Dermis blood vessel endothelial cell (primary cell): ENCODE measurements at places on chromosomes 7 and 10.

- DNase-seq: no peak
These were observed 96.4 kb downstream of the OSBPL3 start for GRCh38 chr7:24883622-24884013.

DNA sequence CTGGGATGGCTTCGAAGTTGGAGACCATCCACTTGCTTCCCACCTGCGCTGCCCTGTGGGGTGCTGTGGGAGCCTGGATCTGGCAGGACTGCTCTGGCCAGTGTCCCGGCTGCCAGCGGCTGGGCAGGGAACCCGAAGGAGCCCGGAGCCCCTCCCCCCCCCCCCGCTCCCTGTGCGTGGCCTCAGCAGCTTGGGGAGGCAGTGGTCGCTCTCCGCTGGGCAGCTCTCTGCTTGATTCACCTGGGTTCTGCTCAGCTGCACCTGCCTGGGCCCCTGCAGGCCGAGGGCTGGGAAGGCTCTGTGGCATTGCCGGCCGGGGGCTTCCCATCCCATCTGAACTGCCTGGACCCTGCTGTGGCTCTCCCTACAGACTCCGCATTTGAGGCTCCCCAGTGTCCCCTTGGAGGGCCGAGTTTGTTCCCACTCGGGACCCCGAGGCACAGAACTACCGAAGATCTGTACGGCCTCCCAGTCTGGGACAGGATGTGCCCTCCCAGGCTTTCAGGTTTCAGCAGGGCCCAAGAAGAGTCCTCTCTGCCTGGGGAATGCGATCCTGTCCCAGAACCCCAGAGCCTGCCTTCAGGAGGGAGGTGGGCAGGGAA, 525.1 kb downstream of the TCERG1L start:
- DNase-seq: no peak

- peak; percentile 79 for DNase-seq
These were observed 884 bp downstream of the ICA1 start for GRCh38 chr7:8260871-8261694.

DNA sequence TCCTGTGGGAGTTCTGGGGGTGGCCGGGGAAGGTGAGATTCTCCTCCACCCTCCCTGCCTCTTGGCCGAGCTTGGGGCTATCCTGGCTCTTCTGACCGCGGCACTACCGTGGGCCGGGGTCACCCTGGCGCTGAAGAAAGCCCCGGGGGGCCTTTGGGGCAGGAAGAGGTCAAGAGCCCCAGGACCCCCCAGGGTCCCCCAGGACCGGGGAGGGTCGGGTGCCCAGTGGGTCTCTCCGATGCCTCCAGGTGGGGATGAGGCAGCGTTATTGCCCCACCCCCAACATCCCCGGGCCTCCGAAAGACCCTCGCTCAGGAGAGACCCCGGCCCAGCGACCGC, 439 bp upstream of the KNDC1 start:
- DNase-seq: no peak

DNA sequence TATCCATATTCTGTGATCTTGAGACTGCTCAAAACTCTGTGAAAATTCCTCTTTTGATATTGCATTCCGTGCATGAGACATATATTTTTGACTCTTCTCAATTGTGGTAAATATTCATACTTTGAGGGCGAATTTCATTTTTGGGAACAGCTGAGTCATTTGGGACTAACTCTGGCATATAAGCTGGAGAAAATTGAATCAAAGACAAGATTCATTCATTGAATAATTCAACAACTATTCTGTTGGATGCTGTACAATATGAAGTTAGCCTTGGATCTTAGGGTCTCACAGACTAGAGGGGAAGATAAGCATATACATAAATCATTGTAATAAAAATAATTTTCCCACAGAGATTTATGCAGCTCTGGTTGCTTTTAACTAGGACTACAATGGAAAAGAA, 183.2 kb upstream of the NEBL start:
- no peak for DNase-seq

GRCh38 chr7:33073243-33073642, 10.7 kb upstream of the NT5C3A start:
- DNase-seq: no peak

- DNase-seq: no peak
These were observed 16.6 kb downstream of the ARID5B start for GRCh38 chr10:61918140-61918539.

DNA sequence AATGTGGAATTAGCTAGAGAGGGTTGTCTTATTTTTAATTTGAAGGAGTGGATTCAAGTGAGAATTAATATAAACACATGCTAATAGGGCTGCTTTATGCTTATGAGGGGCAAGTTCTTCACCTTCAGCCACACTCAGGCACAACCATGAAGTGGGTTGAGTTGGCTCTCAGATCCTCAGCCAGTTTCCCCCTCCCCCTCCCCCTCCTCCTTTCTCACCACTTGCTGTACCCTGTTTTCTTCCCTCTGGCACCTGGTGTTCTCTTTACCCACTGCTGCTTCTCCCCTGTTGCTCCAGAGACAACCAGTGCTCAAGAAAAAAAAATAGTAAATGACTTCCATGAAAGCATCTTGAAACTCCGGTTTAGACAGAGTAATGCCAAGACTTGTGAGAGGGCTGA, 1083.3 kb downstream of the CNTNAP2 start:
- no peak for DNase-seq

GRCh38 chr10:100529475-100530298, at the start of gene NDUFB8:
TSS of gene NDUFB8 (minus strand) at chr10:100529871. CDS start at chr10:100529851, 20 bp downstream.
- DNase-seq: peak; percentile 91

GRCh38 chr7:29606287-29606721, 42.7 kb downstream of the PRR15 start:
- no peak for DNase-seq

DNA sequence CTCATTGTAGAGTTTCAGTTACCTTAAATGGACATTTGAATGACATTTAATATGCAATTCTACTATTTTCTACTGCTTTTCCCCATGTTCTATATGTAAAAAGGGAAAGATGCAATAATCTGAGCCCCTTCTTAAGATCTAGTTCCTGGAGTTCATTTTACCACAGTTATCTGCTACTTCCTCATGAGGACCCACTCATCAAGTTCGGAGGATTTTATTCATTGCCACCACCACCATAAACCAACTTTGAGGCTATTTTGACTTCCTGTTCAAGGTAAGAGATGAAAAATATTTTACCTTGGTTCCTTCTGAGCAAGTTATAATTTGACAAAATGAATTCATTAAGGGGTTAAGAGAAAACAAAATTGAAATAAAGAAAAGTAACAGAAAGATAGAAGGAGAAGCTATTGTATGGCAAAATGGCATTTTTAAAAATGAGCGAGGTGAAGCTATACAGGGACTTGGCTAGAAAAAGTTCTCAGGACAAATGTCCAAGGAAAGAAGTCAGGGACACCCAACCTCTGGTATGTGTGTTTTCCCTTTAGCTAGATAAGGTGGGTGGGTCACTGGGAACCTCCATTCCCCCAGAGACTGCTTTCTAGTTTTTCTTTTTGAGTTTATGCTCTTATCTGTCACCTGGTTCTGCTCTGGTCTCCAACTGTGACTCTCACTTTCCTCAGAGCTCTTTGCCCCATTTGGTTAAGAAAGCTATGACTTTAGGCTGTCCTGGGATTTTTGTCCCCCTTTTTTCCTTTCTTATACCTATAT, 14.9 kb upstream of the FAM3C start:
- DNase-seq: no peak
